ENCODE measurements at places on chromosomes 5 and 9.

DNA sequence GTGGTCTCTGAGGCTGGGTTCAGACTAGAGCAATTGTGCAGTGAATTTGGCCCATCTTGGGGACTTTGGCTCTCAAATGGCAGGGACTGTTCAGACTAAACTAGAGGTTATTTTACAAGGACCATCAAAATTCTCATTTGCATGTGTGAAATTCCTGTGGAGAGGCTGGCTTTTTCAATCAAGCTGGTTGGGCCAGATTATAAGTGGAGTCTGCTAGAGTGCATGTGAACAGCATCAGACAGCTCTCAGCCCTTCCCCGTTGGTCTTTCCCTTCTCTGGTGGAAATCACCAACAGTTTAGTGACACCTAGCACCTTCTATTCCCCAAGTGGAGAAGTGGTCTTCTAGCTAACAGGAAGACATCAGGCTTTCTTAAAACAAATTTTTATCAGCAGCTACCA lies 301.3 kb downstream of the CWC27 start:
- no peak for DNase-seq

DNA sequence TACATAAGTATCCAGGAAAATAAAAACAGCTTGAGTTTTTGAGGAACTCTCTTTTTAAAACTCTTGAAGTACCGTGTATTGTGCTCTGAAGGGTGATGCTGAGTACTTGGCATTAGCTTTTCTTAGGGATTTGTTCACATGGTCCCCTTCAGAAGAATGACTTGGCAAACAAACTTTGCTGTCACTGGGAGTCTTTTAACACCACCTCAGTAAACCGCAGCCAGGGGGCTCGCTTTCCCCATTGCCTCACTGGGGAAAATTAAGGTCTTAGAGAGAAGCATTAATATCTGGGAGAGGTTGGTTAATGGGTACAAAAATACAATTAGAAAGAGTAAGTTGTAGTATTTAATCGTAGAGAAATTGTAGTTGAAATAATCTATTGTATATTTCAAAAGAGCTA lies 105.9 kb upstream of the DAP start:
- DNase-seq: no peak

DNA sequence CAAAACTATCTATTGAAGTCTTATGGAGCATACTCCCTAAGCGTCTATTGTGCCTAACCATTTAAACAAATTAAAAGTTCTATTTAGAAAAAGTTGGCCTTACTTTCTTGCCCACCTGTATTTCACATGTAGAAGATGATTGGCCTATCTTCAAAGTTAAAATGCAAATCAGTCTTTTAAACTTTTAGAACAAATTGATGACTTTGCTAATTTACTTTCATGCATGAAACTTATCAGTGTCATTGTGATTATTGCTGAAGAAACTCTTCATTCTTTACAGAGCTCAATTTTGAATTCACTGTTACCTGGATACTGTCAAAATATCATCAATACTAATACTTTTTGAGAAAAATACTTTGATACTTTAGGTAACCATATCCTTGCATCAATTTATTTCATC lies 216.1 kb downstream of the COX7C start:
- DNase-seq: no peak

DNA sequence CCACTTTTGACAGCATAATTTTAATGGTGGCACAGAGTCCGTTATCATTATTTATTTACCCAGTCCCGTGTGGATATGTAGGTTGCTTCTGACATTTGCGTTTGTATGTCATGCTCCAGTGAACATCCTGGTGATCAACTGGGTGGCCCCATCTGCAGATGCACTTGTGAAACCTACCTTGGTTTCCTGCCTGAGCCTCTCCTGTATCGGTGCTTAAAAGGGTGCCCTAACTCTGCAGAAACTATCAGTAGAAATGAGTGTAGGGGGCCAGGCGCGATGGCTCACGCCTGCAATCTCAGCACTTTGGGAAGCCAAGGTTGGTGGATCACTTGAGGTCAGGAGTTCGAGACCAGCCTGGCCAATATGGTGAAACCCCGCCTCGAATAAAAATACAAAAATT lies 92.1 kb upstream of the IER5L start:
- DNase-seq: no peak

GRCh38 chr9:77848897-77849296 lies 182.7 kb downstream of the GNAQ start:
- DNase-seq: no peak

DNA sequence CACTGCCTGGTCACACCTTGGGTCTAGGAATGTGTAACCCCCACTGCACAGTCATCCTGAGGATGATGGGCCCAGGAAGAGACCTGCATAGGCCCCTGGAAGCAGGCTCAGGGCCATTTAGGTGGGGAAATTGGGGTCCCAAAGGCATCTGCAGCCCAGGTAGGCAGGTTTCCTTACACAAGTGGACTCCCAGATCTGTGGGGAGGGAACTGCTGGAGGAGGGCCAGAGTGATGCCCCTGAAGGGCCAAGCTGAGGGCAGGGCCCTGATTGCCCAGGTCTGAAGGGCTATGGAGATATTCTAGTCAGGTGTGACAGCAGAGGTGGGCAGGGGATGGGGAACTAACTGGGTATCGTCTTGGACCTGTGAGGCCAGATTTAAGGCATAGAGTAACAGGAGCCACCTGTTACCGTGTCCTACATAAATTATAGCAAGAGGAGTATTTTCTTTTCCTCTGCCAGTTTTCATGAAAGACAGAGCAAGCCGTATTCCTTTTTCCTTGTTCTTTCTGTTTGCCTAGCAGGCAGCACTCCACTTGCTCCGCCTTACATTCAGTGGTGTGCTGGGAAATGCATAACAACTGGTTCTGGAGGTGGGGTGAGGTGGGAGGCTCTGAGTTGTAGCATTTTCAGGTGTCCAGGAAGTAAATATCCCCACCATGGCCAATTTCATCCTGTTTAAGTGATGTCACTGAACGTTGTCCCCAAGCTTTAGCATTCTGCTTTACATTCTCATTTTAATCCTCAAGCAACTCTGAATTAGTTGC lies 41.3 kb downstream of the PPARGC1B start:
- no peak for DNase-seq
